ENCODE measurements at places on chromosomes 6 and 20. TPM values are rescaled to one million over a fixed set of nuclear protein-coding genes. Genes with fewer than 3 reads are reported as not detected.

Gene ALDH8A1
- 1.0 TPM for total RNA-seq

Gene TCF15
- 2.2 TPM for total RNA-seq

Gene HCRTR2
- total RNA-seq = not detected

Gene SLC22A16
- total RNA-seq = 1.6 TPM

Gene TMEM200A
- 10.3 TPM for total RNA-seq

Gene TSHZ2
- total RNA-seq = 34.6 TPM

Gene EDN3
- not detected for total RNA-seq

DNA sequence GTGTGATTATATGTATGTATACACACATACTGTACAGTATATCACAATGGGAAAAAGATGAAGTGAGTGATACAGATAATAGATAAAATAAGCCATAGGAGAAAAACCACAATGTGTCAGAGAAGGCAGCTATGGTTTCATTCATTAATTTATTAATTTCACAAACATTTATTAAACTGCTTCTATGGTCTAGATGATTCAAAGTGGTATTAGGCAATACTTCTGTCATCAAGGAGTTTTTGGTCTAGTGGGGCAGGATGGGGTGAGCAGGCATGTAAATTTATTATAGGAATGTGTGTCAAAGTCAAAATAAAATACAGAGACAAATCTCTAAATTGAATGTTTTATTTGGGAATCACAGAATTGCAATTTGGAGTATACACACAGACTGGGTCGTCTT, 65.2 kb upstream of the ANKEF1 start:
- DNase-seq = no peak

DNA sequence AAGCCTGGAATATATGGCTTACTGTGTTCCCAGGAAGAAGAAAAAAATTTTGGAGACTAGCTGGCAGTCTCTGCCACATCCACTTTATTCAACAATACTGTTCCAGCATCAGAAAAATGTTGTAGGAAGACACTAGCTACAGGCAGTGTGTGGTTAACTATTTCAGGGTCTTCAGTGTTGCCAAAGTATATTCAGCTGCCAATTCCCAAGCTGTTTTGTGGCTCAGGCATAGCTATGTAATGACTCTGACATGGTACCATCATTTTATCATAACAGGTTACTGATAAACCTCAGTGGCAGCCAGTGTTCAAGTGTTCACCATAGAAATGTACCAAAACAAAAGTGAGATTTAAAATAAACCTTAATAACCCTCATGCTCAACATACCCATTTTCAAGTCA, 503.1 kb downstream of the ADGRB3 start:
- no peak for DNase-seq

- no peak for DNase-seq
These were observed 88.8 kb downstream of the INSM1 start for GRCh38 chr20:20456741-20457140.

DNA sequence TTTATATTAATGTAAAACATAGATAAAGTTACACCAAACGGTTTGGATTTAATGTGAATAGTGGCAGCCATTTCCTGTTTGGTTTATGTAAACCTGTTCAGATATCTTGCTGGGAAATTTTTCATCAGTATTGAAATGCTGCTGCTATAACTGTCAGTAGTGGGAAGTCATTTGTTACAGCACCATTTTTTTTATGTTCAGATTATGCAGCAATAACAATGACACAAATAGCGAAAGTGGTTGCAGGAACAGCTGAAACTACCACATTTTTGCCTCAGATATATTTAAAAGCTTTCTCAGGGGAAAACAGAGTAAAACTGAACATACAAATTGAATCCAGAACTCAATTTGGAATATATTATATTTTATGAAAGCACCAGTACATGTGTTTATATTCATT, 128.8 kb upstream of the SIM1 start:
- no peak for DNase-seq

DNA sequence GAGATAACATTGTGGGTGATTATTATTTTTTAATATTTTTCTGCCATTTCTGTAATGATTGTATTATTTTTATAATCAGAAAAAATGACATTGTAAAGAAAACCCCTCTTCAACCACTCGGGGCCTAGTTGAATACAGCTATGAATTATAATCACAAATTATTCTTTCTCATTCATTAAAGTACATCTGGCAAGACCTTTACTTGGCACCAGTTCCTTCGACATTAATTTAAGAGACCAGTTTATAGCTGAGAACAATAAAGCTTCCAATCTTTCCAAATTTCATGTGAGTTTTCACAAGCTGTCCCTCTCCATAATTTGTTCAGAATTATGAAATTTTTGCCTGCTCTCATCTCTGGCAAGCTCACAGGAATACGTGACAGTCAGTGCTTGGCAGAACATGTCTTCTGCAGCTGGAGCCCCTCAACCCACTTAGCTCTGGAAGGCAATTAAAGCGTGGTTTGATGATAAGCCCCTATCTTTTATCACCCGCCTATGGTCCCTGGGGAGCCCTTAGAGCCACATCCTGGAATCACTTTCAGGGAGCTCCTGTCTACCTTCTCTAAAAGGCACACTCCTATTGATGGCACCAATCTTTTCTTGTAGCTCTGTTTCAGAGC, 237.2 kb upstream of the PRND start:
- DNase-seq = no peak

DNA sequence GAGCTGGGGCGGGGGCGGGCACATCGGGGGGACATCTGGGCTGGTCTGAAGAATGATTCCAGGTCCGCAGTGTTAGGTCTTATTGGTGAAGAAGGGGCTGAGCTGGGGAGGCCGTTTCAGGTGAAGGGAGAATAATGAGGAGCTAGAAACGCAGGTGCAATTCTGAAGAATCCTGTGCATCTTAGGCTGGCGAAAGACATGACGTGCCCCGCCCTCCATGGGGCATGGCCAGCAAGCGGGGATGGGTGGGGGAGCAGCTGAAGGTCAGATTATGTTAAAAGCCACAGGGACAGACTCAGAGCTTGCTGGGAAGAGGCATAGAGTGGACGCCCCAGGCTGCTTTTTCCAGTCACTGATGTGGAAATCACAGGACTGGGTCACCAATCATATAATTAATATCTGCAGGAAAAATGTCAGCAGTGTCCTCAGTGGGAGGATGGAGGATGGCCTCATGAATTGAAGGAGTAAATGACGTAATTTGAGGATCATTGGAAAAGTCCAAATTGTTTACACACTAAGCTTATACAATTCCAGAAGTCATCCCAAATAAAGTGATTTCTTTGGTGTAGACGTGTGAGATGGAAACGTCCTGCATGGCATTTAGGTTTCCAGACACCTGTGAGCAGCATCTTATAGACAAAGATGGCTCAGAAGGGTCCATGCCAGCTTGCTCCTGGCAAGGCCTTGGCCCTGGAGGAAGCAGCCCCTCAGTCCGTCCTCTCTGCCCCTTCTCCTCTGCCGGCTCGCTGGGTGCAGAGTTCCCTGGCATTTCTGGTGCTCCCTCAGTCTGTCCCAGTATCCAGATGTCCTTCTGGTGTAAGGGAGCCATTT, 109.6 kb upstream of the FRMD1 start:
- peak; percentile 72 for DNase-seq

GRCh38 chr6:14543971-14544585, 426.5 kb downstream of the CD83 start:
- no peak for DNase-seq

DNA sequence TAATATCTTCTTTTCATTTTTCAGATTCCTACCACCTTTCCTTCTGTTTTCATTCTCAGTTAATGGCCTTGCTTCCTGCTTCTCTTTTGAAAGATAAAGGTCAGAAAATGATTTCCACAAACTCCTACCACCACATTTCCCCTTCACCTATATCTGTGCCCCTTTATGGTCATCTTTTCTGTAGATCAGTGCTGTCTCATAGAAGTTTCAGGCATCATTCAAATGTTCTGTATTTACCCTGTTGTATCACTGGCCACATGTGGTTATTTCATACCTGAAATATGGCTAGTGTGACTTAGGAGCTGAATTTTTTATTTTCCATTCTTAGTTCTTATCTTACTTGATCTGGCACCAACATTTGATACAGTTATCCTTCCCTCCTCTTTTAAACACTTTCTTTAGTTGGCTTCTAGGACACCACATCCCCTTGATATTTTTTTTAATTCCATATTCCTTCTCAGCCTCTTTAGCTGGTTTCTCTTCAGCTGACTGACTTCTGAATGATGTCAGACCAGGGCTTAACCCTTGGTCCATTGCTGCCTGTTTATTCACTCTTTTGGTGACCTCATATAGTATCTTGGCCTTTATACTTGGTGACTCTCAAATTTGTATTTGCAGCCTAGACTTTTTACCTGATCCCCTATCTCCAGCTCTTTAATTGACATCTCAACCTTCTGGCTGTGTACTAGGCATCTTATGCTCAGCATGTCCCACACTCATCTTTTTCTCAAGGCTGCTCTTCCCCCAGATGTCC, 81.0 kb downstream of the ATRN start:
- no peak for DNase-seq

DNA sequence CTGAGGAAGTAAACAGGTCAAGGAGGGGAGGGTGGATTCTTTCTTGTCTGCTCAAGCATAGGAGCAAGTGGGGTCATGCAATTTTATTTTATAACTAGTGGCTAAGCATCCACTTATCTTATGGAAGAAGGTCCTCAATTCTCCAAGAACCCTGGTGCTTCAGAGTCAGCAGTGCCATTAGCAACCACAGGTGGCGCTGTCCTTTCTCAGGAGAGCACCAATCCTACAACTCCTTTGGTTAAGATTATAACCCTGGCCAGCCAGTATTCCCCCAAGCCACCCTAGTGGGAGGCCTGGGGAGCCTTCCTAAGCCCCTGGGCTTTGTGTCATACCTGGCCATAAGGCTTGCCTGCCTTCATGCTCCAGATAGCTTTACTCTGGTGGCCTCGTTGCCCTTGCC, 60.7 kb downstream of the PCSK2 start:
- no peak for DNase-seq

- no peak for DNase-seq
These were observed 113.1 kb downstream of the FYN start for GRCh38 chr6:111759836-111760785.
